Mesenteric fat pad (tissue), 1 donor: ENCODE measurements at places on chromosomes 6 and 20. TPM values are rescaled to one million over a fixed set of nuclear protein-coding genes. Genes with fewer than 3 reads are reported as not detected.

DNA sequence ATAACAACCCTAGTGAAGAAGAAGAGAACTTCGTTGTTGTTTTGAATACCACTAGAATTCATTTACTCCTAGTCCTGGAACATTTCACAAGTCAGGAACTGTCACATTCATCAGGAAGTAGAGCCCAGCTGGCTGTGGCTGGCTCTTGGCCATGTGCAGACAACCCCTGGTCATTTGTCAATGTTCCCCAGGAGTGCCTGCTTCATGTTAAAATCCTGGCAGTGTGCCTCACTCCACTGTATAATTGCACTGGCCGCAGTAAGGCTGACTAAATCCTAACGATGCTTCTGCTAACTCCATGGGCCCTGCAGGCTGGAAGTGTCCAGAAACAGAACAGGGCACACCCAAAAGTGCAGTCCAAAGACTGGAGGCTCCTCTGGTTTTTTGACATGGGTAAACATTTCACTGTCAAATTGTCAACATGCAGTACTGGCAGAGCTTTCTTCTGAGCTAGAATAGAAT is 41.5 kb upstream of the ADGRF1 start:
- DNase-seq, result no peak

GRCh38 chr6:5540370-5540769 is 279.1 kb downstream of the FARS2 start:
- no peak for DNase-seq

- DNase-seq, result no peak
Measured at GRCh38 chr6:106450653-106451052, 90.1 kb downstream of the CRYBG1 start.

DNA sequence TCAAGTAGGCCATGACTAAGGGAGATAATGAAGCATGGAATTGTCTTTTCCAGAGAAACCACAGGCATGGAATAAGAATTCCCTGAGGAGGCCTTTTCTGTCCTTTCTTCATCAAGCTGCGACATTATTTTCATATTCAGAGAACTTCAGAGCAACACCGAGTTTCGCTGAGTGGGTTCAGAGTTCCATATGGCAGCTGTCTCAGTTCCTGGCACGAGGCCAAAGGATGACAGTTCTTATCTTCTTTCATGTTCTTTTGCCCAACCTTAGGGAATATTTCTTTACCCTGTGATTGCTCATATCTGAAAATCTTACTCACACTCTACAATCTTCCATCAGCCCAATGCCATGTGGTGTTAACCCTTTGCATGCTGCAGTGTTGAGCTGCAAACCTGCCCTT is 135.3 kb upstream of the BMP2 start:
- no peak for DNase-seq

- DNase-seq, result no peak
Measured at GRCh38 chr20:58162986-58163385, 65.5 kb downstream of the ANKRD60 start.

DNA sequence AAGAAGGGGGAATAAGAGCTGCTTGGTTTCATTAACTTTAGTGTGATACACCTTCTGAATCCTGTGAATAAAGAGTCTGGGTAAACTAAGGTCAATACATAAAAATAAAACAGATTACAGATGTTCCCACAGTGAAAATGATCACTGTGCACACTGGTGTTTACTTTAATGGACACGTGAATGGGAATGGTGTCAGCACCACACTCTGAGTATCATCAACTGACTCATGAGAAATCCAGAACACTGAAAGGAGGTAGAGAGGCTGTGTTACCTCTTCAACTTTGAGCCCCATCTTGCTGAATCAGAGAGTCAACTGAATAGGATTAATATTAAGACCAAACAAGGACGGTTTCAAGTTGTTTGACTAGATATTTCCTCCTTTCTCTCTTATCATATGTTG is 75.0 kb downstream of the ELOVL4 start:
- DNase-seq, result no peak

DNA sequence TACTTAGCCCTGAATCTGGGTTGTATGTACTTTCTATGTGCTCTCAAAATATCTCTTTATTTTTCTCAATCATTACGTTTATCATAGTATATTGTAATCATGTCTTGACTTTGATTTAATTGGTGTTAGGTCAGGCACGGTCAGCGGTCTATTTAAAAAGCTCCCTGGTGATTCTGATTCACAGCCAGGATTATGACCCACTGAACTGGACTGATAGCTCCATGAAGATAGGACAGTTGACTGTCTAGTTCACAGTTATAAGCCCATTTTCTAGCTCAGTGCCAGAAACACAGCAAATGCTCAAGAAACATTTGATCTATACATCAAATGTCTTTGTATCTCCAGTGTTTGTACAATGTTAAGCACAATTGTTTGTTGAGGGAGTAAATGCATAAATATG is 111.5 kb upstream of the CCN2 start:
- no peak for DNase-seq

The TNNC2 gene
- 0.74 TPM for total RNA-seq

DNA sequence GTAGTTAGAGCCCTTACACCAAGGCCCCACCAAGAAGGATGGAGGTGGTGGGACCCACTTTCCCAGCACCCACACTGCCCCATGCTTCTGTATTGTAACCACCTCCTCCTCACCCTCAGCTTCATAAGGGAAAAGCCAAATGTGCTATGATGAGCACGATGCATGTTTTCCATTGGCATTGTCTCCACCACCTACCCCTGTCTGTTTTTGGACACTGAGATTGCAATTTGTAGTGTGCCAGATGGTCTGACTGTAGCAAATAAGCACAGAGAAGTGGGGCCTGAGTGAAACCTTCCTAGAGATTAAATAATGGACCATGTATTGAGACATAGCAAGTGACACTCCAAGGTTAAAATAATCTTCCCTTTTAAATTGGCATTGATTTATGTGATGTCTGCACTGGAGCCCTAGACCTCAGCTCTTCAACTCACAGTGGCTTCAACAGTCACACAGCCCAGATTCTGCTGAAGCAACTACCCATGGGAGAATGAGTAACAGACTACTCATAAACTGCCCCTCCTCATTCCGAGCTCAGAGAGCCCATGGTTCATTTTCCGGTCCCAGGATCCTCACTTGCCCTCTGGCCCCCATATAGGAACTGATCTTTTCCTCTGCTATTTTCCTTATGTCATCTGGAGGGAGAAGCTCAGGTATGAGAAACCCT is 177.9 kb downstream of the COL9A1 start:
- DNase-seq, result no peak

The ANKRD66 gene
- total RNA-seq, result not detected

The CTAGE9 gene
- not detected for total RNA-seq

The SESN1 gene
- total RNA-seq, result 42.8 TPM

- no peak for DNase-seq
Measured at GRCh38 chr6:23418095-23418494, 707.9 kb upstream of the NRSN1 start.

GRCh38 chr20:33148040-33148439 is 19.9 kb upstream of the BPIFA2 start:
- DNase-seq, result no peak

GRCh38 chr20:8969146-8969583 is 99.7 kb upstream of the PLCB4 start:
- no peak for DNase-seq
